OCI-M1 (cell line): ENCODE measurements at places on chromosomes 12 and 14.

DNA sequence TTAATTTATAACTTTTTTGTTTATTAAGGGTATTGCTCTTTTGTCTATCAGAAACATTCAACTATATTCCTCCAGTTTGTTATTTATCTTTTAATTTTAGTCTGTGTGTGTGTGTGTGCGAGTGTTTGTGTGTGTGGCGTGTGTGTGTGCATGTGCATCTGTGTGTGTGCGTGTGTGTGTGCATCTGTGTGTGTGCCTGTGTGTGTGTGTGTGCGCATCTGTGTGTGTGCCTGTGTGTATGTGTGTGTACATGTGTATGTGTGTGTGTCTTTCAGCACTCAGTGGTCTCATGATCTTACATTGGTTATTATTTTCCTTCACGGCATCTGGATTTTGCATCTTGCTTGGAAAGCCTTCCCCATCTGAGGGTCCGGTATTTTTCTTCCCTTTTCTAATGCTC lies 281.1 kb upstream of the RTL1 start:
- no peak for DNase-seq

- DNase-seq = peak; percentile 58
Observed at GRCh38 chr14:60184905-60185555, 19.8 kb upstream of the DHRS7 start.

GRCh38 chr12:41981758-41982157 lies 162.9 kb downstream of the GXYLT1 start:
- no peak for DNase-seq

DNA sequence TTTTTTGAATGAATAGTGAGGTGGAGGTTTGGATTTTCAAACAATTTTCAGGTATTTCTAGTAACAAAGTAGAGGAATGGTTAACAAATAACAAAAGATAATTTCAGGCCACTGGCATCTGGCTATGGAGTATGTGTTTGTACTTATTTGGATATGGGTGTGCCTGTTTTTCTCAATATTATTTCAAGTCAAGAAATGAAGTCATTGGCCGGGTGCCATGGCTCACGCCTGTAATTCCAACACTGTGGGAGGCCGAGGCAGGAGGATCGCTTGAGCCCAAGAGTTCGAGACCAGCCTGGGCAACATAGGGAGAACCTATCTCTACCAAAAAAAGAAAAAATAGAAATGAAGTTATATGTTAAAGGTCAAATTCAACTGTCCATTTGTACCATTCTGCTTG lies 13.9 kb downstream of the SLC35E3 start:
- DNase-seq = no peak

DNA sequence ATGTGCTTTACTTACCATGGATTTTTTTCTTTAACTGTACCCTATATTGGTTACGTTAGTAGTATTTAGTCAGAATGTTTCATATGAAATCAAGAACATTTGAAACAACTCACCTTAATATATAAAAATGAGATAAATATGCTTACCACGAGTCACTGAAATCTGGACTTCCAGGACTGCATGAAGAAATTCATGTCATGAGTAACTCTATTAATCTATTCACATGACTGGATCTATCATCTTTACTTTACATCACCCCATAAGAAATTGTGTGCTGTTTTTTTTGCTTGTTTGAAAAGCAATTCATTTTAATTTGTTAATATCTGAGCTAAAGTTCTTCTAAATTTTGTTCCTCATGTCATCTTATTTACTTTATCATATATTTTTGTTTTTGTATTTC lies 5.2 kb downstream of the EPYC start:
- DNase-seq = no peak

- no peak for DNase-seq
Observed at GRCh38 chr14:32629236-32629635, 300.1 kb downstream of the AKAP6 start.

DNA sequence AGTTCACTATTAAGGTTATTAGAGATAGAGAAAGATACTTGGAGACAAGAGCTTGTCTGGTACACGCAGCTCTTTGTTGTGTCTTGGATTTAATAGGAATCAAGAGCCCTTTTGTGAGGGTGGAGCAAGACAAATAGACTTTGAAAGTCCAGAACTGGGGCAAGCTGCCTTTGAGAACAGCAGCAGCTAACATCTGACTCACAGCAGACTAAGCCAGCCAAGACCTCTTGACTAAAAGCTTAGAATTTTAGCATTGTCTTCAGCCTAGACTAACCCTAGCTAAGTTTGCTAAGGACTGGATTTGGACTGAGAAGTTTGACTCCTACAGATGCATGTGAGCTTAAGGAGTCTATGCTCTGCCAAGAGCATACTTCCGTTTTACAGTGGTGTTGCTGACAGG lies 201.9 kb upstream of the RBM19 start:
- no peak for DNase-seq

- DNase-seq = no peak
Observed at GRCh38 chr14:75153295-75153694, 23.1 kb downstream of the TMED10 start.

DNA sequence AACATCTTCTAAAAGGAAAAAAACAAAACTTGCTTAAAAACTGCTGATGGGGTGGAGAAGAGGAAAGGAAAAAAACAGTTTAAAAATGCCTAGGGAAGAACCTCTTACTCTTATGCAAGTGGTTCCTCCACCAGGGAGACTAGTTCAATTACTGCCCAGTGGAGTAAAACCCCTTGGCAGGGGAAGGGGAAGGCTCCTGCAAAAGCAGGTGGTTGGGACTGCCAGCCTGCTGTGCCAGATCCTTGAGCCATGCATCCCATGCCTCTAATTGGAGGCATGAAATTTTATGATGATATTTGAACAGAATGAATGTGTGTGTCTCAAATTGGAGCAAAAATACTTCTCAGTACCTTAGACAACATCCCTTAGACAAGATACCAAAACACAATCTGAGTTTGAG lies 118.8 kb downstream of the FSCB start:
- no peak for DNase-seq

GRCh38 chr14:89740241-89740640 lies 214.3 kb downstream of the EFCAB11 start:
- no peak for DNase-seq

- no peak for DNase-seq
Observed at GRCh38 chr14:75917946-75918335, 63.9 kb downstream of the TGFB3 start.

DNA sequence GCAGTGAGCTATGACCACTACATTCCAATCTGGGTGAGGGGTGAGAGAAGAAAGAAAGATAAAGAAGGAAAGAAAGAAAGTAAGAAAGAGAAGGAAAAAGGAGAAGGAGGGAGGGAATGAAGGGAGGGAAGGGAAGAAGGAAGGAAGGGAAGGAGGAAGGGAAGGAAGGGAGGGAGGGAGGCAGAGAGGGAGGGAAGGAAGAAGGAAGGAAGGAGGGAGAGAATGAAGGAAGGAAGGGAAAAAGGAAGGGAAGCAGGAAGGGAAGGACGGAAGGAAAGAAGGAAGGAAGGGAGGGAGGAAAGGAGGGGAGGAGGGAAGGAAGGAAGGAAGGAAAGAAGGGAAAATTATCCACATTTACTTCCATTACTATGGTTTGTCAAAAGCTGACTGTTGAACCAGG lies 39.4 kb upstream of the HOXC13 start:
- DNase-seq = no peak

GRCh38 chr14:63268771-63269170 lies 50.0 kb downstream of the GPHB5 start:
- DNase-seq = no peak

DNA sequence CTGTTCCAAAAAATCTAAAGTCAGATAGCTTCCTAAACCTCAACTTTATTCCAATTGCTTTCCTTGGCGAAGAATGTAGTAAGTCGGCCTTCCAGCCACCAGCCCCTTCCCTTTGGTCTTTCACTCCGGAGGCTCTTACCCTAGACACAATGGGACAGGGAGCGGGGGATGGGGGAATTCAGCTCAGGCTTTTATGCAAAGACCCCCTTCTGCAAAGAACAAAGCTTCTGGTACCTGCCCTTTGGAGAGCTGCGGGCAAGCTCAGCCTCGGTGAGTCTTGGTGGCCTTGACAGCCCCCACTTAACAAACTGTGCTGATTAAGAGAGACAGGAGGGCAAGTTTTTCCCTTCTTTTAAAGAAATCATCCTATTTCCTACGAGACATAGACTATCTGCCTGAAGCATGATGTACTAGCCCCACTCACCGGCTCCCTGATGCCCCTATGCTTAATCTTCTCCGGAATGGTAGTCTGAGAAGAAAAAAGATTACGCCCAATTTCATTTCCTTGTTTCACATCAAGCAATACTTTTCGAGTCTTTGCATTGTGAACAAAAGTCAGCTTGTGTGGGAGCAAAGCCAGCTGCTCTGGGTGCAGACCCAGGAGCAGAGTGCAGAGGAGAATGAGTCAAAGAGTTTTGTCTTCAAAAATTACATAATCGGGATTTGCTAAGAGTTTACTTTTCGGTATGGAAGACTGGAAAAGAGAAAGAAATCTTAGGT lies 1.5 kb upstream of the NANOG start:
- DNase-seq = no peak

DNA sequence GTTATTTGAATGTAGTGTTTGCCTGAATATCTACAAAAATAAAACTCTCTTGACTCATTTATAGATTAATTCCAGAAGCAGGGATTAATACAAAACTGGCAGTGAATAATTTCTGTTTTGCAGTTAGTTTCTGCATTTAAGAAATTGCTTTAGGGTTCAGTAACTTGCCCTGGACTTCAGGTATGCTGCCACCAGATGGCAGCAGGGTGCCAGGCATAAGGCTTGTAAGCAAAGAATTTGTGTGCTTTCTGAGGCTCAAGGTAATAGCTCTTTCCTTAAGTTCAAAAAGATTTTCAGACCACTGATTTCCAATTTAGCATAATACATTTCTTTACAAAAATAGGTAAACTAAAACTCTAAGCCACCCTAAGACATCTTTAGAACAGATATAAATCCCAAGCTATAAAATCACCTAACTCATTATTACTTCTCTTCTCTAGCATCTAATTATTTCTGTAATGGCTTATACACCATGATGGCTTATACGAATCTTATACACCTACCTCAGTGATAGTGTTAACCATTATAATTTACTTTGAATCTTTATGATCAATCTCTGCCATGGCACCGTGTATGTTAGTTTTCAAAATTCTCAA lies 398.3 kb downstream of the APAF1 start:
- peak; percentile 77 for DNase-seq

GRCh38 chr12:8045952-8046944 lies 13.7 kb downstream of the FOXJ2 start:
- peak; percentile 86 for DNase-seq

DNA sequence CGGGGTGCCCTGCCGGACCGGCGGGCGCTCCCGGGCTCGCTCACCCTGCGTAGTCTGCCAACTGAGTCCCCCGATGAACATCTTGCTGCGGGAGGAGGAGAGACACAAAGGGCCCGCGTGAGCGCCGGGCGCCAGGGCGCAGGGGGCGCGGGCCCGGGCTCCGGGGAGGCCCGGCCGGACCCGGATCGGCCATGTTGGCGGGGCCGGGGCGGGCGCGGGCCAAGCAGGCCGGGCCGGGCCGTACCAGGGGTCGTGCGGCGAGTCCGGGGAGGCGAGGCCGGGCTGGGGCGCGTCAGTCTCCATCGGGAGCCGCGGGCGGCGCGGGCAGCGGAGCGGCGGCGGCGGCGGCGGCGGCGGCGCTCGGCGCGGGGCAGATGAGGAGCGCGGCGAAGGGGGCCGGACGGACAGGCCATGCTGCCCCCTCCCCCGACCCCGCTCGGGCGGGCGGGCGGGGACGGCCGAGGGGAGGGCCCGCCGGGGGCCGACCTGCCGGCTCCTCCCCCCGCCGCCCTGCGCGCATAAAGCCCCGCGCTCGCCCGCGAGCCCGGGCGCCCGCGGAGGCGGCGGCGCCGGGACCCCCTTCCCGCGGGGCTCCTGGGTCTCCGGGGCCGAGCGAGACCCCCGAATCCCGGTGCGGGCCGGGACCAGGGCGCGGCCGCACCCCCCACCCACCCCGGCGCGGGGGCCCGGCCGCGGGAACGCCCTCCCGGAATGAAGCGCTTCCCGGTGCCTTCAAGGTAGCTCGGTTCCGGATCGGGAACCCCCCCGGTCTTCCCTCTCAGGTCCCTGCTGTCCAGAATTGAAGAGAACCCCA lies at the start of gene MSI1:
MSI1 (minus strand) TSS at position 376 of the 814 bp plus-strand sequence; CDS start at position 303, 73 bp downstream.
- no peak for DNase-seq

DNA sequence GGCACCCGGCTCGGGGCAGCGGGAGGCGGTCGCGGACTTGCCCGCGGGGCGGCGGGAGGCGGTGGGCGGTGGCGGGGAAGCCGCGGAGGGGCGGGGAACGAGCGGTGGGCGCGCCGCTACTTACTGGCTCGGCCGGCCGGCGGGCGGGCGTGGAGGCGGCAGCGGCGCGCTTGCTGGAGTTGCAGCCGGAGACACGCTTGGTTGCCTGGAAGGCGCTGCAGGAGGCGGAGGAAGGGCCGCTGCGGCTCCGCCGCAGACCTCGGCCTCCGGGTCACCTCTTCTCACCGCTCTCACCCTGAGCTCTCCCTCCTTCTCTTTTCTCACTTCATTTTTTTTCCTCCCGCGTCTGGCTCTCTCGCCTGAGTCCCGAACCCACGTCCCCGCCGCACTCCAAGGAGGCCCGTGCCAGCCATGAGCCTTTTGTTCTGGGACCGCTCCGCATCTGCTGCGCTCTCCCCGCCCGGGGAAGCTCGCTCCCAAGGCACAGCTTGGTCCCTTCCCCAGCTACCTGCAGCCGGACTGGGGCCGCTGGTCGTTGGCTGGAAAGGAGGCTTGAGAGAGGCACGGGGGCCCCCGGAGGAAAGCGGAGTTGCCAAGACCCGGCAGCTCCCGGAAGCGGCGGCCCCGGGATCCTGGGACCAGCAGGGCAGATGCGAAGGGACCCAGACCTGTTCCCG lies 592 bp upstream of the KCNK10 start:
- no peak for DNase-seq

DNA sequence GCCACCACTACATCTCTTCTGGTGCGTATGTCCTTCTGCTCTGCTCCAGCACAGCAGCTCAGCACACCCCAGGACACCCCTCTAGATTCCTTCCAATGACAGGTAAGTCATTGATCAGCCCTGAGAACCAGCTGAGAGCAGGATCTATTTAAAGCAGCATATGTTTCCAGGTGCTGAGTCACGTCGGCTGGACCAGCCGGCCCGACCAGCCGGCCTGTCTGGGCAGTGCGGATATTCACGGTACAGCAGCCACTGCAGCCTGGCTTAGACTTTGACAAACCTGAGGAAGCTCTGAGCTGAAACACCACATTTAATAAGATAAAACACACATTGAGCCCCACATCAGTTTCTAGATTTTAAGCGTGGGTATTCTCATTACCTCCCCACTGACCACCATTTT lies 31.8 kb upstream of the RPH3A start:
- DNase-seq = no peak

- DNase-seq = no peak
Observed at GRCh38 chr12:98738002-98738401, 92.9 kb downstream of the APAF1 start.
